ENCODE measurements at places on chromosomes 5 and 9.

- no peak for DNase-seq
These were observed 629.5 kb downstream of the PDE4D start for GRCh38 chr5:59264013-59264412.

DNA sequence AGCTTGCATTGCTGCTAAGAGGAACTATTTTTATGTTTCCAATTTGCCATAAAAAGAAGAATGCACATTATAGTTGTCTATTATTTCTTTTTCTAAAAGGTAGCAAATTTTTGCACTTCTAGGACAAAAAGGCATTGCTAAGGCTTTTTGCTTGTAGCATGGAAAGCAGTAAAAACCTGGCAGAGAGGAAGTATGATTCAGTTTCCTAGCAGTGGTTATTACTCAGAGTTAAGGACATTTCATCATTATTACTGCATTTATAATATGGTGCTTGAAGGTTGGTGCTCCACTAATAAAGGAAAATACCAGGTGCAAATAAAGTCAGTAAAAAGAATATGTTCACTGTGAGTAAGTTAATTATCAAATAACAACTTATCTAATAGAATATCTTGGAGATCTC is 179.8 kb upstream of the PLPPR1 start:
- no peak for DNase-seq

DNA sequence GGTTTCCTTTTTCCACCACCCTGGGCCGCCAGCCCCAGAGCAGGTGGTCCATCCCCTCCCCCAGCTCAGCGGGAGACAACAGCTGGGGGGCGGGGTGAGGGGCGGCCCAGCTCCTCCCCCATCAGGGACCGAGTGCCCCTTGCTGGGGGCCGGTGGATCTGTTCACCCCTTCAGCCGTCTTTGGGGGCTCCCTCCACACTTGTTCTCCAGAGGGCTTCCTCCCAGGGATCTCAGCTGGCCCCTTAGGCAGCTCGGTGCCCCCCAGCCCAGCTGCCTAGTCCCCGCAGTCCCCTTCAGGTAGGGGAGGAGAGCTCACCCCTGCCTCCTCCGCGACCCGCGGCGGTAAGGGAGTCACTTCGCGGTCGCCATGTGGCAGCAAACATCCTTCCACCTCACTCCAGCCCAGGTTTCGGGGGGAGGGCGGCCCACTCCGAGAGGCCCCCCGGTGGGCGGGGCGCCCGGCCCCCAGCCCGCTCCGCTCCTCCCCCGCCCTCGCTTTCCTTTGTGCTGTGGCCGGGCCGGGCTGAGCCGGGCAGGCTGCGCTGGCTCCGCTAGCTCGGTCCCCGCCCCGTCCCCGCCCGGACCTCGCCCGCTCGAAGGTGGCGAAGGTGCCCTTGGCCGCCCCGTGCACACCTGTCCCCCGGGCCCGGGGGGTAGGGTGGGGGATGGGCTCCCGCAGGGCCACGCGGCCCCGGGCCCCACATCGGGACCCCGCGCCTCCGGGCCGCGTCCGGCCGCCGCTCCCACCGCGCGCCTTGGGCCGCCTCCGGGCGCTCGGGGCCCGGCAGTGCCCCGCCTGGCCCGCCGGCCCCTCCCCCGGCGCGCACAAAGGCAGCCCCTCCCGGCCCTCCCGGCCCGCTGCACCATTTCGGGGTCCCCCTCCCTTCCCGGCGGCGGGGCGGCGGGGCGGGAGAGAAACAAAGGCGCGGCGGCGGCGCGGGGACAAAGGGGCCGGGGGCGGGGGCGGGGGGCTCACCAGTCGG is 683 bp downstream of the DBN1 start:
- DNase-seq = peak; percentile 34

GRCh38 chr9:69313175-69313574 is 11.8 kb upstream of the ENTREP1 start:
- DNase-seq = no peak

DNA sequence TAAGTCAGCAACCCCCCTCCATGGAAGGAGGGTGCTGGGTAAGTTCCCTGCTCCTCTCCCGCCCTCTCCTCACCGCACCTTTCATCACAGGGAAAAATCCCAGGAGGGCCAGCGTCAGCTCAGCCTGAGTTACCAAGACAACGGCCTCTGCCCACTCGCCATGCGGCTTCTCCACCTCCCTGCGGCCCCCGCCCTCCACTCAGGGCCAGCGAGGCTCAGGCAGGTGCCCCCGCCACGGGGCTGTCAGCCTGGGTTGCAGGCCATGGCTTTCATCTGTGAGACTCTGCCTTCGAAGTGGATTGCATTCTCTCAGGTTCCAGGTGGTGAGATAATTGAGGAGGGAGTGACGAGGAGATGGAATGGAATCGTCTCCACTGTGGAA is 27.2 kb upstream of the LAMC3 start:
- no peak for DNase-seq

GRCh38 chr5:174733091-174733690 is 8.8 kb downstream of the MSX2 start:
- DNase-seq = no peak

GRCh38 chr5:169670769-169671525 is 33.9 kb downstream of the DOCK2 start:
- no peak for DNase-seq

DNA sequence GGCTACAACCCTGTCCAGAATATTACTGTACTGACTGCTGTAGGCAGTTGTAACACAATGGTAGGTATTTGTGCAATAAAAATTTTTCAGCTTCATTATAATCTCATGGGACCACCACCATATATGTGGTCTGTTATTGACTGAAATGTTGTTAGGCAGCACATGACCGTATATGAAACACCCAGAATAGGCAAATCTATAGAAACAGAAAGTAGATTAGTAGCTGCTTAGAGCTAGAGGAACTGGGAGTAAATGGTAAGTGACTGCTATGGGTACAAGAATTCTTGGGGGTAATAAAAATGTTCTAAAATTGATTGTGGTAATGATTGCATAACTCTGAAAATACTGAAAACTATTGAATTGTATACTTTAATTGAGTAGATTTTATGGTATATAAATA is 185.7 kb downstream of the ESM1 start:
- no peak for DNase-seq

- no peak for DNase-seq
These were observed 452.3 kb downstream of the ZSWIM6 start for GRCh38 chr5:61784341-61784740.

DNA sequence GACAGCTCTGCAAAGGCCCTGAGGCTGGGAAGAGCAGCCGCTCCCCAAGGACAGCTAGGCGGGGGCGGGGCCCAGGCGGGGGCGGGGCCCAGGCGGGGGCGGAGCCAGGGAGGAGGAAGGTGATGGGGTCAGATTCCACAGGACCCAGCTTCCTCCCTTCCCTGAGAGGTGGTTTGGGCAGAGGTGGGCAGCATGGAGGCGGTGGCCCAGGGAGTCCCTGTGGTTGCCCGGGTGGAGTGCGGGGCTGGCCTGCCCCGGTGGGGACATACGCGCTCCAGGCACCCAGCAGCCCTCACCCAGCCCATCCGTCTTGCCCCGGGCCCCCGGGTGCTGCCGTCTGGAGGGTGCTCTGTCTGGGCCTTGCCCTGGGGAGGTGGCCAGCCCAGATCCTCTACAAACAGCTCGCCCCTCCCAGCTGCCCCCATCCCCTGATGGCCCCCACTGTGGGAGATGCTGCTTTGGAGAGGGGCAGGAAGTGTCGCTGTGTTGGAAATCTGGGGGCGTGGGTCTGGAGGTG is 11.0 kb upstream of the RNU6ATAC start:
- DNase-seq = no peak

DNA sequence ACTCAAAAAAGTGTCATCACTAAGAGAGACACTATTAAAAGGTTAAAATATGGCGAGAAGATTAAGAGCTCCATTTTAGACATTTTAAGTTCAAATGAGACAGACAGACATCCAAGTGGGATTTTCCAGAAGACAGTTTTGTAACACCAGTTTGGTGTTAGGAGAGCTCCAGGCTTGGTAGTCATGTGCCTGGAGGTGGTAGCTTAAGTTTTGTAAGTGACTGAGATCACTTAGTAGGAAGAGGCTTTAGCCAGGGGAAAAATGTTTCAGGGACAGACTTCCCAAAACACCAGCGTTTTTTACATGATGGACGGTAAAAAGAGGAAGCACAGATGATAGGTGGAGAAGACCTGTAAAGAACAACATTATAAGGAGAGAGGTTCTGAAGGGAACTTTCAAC is 150.3 kb downstream of the GIN1 start:
- DNase-seq = no peak

DNA sequence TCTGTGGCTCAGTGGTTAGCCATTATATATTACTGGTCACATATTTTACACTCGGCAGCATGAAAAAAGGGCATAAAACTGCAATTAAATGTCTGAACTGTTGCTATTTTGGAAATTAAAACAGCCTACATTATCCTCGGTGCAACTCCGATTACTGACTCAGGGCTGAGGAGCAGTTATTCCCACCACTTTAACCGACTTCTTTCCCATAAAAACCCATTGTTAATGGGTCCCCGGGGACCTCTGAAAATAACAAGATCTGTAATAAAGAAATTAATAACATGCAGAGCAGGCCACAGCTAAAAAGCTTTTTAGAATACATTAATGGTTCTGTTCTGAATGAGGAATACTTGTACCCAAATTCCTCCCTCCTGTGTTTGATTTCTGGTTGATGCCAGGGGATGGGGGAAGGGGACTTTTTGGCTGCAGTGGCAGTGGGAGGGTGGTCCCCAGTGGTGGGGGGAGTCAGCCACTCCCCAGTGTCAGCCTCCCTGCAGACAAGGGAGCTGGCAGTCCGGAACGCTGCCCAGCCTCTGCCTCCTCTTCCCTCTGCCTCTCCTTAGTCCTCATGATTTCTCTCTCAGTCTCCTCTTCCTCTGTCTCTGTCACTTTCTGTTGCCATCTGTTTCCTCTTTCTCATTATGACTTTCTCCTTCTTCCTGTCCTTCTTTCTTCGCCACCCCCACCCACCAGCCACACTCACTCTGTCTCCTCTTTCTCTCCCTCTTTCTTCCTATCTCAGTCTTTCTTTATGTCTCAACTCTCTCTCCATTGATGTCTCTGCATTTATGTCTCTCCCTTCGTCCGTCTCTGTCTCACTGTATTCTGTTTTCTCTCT is 59.0 kb upstream of the ZBTB43 start:
- no peak for DNase-seq

GRCh38 chr5:84411832-84412605 is 27.3 kb upstream of the EDIL3 start:
- no peak for DNase-seq

DNA sequence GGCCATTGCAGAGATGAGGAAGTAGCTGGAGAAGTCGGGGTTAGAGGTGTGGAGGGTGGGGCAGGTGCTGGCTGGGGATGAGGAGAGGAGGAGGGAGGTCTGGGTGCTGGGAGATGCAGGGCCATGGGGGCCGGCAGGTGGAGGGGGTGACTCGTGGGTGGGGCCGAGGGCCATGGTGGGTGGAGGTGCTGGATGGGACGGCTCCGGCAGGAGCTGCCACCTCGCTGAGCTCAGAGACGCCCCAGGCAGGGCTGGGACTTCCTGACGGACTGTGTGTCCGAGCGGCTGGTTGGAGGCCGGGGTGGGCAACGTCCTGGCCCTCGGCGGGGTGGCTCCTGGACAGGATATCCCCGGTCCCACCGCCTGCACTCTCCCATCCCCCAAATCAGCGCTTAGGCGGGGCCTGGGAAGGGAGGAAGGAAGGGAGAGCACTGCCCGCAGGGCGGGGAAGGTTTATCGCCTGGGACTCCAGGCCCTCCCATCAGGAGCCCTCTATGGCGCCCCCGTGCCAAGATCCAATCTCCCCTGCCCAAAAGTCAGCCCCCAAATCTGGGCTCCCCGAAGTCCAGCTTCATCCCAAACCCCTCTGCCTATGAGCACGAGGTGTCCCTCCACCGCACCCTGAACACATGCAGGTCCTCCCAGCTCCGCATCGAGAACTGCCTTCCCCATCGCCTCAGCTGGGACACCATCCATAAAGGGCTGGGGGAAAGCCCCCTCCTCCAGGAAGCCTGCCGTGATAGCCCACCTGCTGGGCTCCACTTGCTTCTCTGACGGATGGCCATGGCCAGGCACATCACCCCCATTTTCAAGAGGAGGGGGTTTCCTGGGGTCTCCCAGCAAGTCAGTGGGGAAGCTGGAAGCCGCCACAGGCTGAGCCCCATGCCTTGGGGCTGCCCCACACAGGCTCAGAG is 58.3 kb upstream of the NOTCH1 start:
- DNase-seq = no peak

DNA sequence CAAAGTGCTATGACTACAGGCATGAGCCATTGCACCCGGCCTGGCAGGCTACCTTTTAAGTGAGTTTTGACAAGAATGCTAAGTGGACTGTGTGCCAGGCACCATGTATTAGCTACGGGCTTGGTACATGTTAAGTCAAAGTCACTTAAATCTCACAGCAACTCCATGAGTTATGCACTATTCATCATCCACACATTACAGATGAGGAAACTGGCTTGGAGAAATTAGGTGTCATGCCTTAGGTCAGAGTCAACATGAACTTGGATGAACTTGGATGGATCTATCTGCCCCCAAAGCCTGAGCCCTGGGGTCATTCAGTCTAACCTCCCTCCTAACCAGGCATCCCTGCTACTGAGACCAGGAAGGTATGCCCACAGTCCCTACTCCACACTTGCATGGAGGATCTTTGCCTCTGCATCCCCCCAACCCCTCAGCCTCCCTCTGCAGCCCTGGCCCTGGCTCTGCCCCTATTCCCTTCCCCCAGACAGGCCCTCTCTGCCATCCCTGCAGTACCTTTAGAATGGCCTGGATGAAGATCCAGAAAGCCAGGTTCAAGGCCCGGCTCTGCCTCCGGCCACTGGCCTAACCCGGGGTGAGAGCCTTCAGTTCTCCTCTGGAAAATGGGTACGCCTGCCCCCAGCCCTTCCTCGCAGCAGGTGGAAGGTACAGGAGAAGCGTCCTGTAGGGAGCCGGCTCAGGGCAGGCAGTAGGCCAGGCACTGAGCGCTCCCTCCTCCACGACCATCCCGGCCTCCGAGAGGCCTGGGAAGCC is 685 bp upstream of the ADGRD2 start:
- DNase-seq = no peak

DNA sequence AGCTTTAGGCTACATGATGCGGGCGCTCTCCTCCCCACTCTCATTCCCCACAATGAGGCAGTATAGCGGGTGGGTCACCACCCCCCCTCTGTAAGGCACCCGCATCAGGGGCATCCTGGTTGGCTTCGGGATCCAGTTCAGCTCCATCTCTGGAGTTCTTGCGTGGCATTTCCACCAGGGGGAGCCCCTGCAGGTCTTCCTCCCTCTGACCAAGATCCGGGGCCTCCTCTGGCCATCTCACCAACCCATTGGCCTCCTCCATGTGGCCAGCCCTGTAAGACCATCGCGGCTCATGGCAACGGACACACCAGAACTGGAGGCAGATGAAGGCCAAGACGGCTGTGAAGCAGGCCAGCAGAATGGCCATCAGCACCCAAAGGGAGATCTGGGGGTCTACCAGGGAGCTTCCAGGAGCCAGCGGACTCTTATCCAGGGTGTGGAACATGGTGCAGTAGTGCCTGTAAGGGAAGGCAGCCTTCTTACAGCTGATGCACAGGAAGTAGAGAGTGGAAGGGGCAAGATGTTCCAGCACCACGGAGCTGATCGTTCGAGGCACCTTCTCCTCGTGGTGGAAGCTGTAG is 77.0 kb downstream of the CYFIP2 start:
- DNase-seq = no peak
